Glutamatergic neuron (in vitro differentiated cells): ENCODE measurements at places on chromosomes 16 and 17.
A peak's percentile ranks its signal among the peaks of the same experiment; 100 is the strongest.

DNA sequence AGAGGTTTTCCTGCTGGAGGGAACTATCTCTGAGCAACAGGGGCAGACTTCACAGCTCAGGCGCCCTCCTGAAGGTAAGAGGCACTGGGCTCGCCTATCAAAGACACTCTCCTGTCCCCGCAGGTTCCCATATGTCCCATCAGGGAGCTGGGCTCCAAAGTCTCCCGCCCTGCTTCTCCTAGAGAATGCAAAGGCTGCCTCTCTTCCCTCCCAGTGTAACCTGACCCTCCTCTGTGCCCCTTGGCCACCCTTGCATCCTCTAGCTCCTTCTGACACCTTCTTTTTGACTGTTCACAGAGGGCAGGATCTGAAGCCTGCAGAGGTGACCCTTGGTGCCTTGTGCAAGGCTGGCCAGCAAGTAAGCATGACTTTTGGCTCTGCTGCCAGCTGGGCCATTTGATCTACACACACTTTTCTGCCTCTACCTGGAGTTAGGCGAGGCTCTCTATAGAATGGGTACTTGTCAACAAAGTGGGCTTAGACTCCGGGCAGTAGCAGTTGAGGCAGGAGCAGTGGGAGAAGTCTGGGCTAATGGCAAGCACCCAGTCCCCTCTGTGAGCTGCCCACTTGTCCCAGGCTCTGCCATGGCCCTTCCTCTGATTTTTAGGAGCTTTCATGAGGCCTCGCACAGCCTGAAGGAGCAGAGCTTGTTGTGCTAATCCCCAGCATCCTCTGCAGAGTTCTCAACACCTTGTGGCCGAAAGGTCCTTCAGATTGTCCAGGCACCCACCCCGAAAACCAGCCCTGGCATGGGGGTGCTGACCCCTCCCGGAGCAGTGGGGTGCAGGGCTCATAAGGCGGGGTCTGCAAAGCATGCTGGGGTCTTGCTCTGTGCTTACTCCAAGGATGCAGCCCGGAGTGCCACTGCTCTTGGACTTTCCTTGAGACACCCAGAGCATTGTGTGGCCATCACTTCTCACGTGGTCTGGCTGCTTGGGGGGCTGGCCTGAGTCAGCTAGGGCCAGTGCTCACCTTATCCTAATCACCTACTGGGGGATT is 122.9 kb downstream of the METRNL start:
- peak; percentile 7 for DNase-seq

GRCh38 chr16:89709166-89709565 is 7.7 kb upstream of the SPATA2L start:
- DNase-seq, result no peak

- no peak for DNase-seq
Observed at GRCh38 chr16:81457326-81458133, 12.9 kb downstream of the CMIP start.

DNA sequence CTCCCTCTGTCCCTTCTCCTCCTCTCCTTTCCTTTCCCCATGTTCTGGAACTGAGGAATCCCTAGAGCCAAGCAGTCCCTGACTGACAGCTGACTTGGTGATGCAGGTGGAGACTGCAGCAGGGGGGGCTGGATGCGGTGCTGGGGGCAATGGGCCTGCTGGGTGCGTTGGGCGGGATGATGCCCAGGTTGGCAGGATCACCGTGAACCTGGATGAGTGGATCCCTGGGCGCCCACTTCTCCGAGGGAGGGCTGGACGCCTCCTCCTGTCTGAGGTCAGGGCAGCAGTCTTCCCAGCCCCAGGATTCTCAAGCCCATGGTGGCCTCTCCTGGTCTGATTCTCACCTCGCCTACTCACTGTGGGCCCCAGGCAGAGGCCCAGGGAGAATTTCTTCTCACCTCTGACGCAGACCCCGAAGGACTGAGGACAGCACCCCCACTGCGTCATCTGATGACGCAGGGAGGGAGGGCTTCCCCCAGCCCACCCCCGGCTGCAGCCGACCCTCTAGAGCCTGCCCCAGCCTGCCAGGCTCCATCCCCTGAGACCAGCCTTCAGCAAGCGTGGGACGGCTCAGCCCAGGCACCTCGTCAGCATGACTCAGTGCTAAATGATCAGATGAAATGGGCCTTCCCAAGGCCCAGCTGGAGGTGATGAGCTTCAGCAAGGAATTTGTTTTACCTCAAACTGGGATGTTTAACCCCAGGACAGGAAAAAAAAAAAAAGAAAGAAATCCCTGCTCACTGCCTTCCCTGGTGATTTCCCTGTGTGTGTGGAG is 188.0 kb upstream of the TNRC6C start:
- DNase-seq, result no peak

DNA sequence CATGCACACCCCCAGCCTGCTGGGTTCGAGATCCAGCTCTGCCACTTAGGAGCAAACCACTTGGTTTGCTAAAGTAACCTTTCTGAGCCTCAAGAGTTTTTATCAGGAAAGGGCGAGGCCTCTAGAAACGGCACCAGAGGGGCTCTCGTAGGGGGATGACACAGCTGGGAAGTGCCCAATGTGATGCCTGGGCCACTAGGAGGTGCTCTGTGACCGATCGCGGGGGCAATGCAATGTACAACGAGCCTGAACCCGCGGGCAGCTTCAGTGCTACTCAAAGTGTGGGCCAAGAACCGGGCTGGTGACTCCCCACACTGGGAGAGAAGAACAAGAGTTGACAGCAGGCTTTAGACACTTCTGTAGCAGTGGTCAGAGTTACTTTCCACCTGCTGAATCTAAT is 9.4 kb downstream of the C16orf89 start:
- peak; percentile 57 for DNase-seq

GRCh38 chr17:66782851-66783250 is 52.1 kb upstream of the CACNG5 start:
- no peak for DNase-seq

DNA sequence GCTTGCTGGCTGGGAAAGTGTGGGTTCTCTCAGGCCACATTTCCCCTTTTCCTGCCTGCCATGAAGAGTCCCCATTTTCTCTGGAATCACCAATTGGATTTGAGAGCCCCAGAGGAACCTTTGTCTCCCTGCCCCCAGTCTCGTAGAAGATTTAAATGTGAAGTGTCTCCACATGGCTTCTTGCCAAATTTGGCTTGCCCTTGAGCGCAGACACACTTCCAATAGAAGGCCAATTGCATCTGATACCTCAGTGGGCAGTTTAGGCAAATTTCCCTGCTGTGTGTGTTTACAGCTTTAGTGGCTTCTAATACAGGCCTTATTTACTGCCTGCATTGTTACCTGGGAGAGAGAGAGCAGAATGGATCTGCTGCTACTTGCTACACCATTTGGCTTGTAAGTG is 29.7 kb downstream of the CDK5R1 start:
- DNase-seq, result no peak

- no peak for DNase-seq
Observed at GRCh38 chr17:65356536-65356935, 204.9 kb downstream of the AXIN2 start.

- peak; percentile 96 for DNase-seq
Observed at GRCh38 chr17:42677921-42678781, 1.4 kb upstream of the PLEKHH3 start.

GRCh38 chr16:81174644-81175324 is 63.7 kb upstream of the BCO1 start:
- no peak for DNase-seq

DNA sequence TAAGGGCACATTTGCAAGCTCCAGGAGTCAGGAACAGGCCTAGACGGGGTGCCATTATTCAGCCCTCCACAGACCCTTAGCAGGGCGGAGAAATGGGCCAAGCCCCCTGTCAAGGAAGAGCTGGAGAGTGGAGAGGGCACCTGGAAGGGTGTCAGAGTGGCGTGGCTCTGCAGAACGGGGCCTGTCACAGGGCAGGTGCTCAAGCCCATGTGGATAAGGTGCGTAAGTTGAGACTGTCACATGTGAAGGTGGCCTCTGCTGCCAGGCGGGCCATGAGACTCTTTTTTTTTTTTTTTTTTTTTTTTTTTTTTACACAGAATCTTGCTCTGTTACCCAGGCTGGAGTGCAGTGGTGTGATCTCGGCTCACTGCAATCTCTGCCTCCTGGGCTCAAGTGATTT is 12.0 kb upstream of the CRISPLD2 start:
- no peak for DNase-seq

- no peak for DNase-seq
Observed at GRCh38 chr16:89170346-89171215, 967 bp upstream of the CDH15 start.

DNA sequence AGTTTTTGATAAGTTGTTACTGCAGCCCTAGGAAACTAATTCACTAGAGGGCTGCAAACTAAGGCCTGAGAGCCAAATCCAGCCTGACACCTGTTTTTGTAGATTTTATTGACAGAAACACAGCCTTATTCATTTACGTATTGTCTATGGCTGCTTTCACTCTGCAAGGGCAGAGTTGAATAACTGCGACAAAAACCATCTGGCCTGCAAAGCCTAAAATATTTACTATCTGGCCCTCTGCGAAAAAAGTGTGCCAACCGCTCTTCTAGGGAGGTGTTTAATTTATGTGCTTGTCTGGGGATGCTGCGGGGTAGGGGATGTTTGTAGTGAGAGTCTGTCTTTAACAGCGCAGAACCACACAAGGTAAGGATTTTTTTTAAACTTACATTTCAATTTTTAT is 165.0 kb upstream of the RBFOX1 start:
- no peak for DNase-seq

DNA sequence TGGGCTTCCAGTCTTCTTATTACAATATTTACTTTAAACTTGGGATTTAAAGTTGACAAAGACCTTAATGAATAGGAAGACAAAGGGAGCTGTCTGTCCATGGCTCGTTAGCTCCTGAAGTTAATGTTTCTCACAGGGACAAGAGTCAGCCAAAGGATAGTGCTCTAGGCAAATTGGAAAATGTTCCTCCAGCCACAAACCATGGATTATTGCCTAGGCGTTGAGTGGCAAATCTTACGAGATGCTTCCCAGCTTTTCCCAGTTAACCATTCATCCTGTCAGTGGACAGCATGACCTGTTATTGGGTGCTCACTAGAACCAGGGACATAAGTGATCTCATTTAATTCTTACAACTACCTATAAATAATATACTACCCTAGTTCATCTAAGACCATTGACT is 3.6 kb downstream of the TEX2 start:
- DNase-seq, result no peak

DNA sequence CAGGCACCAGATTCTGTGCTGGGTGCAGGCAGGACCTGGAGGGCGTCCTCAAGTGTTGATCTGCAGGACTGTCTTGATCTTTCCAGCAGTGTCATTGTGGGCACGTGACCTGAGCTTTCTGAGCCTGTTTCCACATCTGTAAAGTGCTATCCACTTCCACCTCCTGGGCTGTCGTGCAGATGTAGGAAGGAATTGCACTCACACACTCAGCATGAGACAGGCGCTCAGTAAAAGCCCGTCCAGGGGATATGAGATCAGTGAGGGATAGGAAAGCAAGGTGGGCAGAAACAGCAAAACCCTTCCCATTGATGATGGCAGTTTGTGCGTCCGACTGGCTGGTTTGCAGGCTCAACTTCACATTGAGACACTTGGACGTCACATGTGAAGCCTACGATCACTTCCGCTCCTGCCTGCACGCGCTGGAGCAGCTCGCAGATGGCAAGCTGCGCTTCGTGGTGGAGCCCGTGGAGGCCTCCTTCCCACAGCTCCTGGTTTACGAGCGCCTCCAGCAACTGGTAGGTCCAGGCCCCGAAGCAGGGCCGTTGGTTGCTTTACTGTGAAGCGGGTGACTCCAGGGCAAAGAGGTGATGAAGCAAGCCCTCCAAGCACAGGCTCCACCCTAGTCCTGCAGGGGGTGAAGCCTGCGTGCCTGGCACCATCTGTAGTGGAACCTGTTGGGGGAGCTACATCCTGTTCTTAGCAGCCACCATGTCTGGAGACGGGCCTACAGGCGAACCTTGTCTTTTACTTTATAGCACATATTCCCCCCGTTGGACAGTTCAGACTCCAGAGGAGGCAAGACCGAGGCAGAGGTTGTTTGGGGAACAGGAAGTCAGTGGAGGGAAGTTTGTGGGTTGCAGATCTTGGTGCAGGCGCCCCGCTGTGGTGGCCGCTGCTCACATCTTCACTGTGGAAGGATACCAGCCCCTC is 23.0 kb downstream of the METTL22 start:
- DNase-seq, result no peak

DNA sequence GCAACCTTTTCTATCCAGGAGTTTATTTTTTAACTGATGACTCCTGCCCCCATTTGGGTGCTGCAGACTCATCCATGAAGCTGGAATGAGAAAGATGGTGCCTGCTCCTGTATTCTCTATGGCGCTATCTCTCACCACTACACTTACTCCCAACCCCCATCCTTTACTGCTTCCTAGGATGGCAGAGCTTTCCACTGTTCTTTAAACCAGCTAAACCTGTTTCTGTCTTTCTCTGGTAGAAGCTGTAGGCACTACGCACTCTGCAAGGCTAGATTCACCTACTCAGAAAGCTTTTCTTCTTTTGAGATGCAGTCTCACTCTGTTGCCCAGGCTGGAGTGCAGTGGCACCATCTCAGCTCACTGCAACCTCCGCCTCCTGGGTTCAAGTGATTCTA is 47.0 kb downstream of the ADAMTS18 start:
- DNase-seq, result no peak

DNA sequence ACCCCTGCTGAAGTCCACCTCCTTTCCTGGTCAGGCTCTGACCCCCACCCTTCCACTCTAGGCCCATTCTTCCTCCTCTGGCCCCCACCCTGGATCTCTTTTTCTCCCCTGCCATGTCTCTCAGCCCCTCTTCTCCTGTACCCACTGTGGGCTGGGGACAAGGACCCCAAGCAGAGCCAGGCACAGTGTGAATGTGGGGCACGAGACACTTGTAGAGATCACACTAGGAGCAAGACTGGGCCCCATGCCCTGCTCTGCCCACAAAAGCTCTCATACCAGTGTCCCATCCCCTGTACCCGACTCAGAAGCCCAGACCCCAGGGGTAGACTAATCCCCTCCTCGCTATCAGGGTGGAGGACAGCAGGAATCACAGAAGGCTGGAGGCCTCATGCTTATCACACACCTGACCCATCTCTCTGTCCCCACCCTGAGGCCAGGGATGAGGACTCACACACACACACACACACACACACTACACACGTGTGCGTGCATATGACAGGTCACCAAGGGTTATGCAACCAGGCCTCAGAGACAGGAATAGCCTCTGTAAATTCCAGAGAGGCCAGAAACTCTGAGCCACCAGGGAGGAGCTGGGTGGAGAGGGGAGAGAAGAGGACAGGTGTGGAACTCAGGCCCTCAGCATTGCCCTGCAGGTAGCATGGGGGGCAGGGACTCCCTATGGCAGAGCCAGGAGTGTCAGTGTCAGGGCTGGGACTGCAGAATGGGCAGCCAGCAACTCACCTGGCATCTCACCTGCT is 21.1 kb downstream of the ARHGAP27 start:
- no peak for DNase-seq

- no peak for DNase-seq
Observed at GRCh38 chr16:51035711-51036110, 115.4 kb downstream of the SALL1 start.

DNA sequence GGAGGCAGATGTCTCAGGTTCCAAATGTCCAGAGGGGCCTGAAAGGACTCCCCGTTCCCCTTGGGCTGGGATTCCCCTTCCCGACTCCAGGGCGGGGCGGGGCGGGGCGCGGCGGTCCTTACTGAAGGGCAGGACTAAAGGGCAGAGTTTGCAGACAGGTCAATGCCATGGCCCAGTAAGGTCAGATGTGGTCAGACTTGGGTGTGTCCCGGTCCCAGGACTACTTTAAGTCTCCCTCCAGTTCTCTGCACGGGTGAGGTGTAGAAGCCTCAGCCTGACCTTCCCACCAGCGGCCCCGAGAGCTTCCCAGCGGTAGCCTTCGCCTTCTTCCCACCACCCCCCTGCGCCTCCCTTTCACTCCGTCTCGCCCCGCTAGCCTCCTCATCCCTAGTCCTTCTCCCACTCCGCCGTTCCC is 532 bp downstream of the KDM6B start:
- peak; percentile 55 for DNase-seq
